ENCODE measurements at places on chromosomes 1 and 21.
A peak's percentile ranks its signal among the peaks of the same experiment; 100 is the strongest.

GRCh38 chr1:232438476-232438875 is 191.5 kb downstream of the SIPA1L2 start:
- no peak for DNase-seq

DNA sequence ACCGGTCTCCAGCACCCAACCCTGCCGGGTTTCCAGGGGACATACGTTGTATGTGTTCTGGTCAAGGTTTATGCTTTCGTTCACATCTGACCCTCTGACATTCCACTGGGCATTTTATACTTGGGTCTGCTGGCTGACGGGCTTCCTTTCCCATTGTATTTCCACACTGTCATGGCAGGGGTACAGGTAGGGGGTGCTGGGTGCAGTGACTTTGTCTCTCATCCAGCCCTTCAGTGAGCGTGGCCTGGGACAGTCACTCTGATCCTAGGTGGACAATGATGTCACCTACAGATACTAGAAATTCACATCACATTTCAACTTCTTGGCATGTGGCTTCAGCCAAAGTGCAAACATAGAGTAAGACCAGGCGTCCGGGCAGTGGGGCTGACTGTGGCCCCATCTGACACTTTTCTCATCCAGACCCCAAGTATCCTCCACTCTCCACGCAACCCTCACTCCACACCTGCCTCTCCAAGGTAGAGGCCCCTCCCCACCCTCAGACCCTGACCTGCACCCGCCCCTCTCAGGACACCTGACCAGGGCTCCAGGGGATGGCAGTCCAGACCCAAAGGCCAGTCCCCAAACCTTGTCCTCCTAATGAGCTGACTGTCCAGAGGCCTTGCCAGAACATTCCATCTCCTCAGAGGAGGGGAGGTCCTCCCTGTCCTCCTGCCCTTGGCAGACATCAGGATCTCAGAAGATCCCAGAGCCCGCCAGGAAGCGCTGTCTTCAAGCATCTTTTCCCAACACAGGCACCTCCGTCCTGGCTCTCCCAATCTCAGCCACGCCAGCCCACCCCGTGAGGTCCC is 743 bp upstream of the KRTAP10-10 start:
- DNase-seq = no peak

DNA sequence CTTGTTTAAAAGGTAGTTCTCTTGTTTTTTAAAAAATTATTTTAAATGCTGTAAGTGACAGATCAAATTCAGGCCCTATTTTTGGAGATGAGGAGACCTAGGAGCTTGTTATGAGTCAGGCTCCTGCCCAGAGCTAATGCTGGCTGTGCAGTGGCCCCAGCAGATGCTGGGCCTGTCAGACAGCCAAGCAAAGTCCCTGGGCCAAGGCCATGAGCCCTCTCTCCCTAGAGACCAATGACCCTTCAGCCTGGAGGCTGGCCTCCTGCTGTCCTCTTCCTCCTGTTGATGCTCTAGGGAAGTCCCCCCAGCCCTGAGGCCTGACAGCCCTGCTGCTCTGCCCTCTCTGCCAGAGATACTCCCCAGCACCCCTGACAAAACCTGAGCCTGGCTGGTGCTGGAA is 128.1 kb upstream of the CTTNBP2NL start:
- DNase-seq = no peak

- no peak for DNase-seq
Measured at GRCh38 chr1:42736571-42737200, 3.4 kb downstream of the CLDN19 start.

- no peak for DNase-seq
Measured at GRCh38 chr1:243718893-243719292, 131.2 kb downstream of the AKT3 start.

GRCh38 chr1:80375109-80375508 is 1368.6 kb upstream of the ADGRL4 start:
- no peak for DNase-seq

DNA sequence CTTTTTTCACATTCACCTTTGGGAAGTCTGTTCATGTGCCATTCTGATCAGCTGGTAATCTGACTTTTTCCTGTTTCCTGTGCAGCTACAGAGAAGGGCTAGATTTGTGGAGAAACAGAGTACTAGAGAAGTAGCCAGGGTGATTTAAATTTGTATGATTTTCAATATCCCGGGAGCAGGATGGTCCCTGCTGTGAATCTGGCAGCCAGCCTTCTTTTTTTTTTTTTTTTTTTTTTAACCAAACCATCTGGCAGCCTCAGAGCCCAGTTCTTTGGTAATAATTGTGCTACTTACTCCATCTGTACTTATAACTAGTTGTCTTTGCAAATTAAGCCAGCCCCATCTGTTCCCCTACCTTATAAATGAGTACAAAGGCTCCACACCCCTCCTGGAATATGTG is 248.6 kb upstream of the DEPDC1 start:
- DNase-seq = no peak

- DNase-seq = no peak
Measured at GRCh38 chr1:209797978-209798639, 7.8 kb downstream of the IRF6 start.

DNA sequence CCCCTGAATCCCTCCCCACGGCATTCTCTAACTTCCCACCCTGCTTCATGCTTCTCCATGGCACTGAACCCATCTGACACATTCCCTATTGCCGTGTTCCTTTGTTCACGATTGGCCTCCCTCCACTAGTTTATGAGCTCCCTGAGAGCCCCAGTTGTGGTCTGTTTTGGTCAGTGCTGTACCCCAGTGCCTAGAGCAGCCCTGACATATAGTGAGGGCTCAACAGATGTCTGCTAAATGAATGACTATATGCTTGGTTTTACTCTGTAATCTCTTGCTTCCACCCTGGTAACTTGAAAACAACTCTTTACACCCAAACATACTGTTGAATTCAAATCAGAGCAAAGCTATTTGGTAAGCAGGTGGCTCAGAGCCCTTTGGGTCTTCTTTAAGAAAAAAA is 171.1 kb upstream of the EDN2 start:
- no peak for DNase-seq

- DNase-seq = no peak
Measured at GRCh38 chr1:232835166-232835565, 29.9 kb downstream of the MAP10 start.

DNA sequence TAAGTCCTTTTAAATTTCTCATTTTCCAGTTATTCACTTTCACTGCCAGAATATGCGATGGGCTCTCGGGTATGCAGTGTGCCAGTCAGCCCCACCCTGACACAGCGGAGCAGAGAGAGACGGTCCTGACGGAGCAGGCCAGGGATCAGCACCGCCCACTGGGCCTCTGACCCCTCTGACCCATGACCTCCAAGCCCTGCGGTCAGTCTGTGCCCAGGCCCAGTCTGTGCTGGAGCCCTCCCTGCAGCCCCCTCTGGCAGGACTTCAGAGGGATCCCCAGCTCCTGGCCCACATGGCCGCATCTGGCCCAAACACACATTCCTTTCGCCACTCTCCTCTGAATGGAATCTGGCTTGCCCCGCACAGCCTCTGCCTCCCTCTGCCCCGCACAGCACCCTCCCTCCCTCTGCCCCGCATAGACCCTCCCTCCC is 43.4 kb upstream of the COL6A2 start:
- DNase-seq = no peak

DNA sequence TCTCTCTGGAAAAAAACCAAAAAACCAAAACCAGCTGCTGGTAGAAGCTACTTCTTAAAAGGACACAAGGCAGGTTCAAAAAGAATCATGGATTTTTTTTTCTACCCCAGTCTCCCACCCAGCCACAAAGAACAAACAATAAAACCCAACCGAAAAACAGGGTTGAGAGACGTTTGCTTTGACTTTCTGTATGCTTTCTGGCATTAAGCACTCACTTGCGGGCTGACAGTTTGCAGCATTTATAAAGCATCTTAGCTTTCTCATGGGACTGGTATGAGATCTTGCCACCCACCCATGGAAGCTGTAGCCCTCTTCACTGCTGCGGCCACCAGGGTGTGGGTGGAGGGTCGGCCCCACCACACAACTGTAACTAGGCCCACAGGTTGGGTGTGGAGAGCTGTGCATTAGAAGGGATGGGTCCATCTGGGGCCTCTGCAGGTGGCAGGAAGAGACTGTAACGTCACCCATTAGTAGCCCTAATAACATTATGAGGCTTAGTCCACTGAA is 165.7 kb downstream of the RHOU start:
- DNase-seq = no peak

DNA sequence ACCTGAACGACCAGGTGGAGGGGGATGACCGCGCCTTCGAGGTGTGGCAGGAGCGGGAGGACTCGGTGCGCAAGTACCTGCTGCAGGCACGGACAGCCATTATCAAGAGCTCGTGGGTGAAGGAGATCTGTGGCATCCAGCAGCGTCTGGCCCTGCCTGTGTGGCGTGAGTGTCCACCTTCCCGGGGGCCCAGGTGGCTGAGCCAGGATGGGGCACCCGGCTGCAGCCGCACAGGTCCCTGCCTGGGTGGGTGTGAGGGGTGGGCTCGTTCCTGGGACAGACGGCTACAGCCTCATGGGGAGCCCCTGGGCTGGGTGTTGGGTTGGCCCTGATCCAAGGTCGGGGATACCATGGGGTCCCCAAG is 65.2 kb downstream of the TRIM11 start:
- DNase-seq = no peak

GRCh38 chr1:89285745-89286380 is 13.2 kb upstream of the GBP5 start:
- no peak for DNase-seq

- DNase-seq = no peak
Measured at GRCh38 chr1:53511323-53511932, 52.2 kb downstream of the DMRTB1 start.

DNA sequence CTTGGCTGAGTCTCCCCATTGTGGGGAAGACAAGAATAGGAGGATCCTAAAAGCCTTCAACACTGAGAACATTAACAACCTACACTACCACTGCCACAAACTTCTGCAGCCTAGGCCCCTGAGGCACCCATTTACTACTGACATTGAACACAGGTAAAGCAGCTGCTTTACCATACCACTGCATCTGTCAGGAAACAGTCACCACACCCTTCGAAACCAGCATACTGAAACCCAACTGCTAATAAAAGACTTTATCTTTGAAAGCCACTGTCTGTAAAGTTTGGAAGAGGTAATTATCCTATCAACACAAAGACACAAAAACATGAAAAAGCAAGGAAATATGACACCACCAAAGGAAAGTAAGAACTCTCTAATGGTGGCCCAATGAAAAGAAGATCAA is 7.4 kb downstream of the IFNAR1 start:
- no peak for DNase-seq

DNA sequence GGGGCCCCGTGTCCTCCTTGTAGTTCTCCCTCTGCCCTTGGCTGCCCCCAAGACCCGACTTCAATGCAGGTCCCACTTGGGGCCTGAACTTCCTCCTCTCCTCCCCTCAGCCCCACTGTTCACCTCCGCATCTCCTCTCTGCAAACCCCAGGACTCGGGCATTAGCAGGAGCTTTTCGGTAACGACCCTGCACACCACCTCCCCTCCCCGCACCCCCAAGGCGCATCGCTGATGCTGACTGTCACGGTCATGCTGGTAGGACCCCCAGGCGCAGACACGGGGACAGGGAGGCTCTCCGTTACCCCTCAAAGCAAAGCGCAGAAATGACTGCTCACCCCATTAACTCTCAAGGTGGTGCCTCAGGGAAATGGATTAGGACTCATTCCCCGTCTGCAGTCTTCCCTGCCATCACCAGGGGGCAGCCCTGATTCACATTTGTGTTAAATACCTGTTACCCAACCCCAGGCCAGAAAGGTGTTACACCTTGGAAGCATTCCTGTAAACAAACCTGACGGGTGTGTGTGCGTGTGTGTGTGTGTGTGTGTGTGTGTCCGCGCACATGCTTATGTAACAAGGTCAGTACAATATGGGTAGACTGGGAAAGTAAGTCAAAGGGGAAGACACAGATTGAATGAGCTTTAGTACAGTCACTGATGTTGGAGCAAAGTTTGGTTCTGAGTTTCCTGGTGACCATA is 6.4 kb upstream of the GUCA2B start:
- DNase-seq = peak; percentile 75

DNA sequence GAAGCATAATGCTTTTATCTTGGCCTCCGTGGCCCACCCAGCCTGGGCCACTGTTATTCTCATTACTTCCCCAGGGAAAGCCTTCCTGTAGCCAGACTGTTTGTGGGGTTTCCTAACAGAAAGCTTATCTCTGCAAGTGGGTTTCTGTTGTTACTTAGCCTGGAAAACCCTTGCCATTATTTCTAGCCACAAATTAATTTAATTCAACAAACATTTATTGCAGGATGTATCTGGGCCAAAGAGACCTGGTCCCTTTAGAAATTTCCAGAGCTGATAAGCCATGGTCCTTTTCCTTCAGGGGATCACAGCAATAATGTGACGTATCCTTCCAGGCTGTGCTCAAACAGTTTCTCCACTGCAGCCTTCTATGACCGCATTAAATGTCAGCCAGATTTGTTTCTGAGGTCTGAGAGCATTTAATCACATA is 20.9 kb downstream of the TNN start:
- no peak for DNase-seq

- DNase-seq = no peak
Measured at GRCh38 chr1:29948581-29948980, 712.3 kb downstream of the PTPRU start.

DNA sequence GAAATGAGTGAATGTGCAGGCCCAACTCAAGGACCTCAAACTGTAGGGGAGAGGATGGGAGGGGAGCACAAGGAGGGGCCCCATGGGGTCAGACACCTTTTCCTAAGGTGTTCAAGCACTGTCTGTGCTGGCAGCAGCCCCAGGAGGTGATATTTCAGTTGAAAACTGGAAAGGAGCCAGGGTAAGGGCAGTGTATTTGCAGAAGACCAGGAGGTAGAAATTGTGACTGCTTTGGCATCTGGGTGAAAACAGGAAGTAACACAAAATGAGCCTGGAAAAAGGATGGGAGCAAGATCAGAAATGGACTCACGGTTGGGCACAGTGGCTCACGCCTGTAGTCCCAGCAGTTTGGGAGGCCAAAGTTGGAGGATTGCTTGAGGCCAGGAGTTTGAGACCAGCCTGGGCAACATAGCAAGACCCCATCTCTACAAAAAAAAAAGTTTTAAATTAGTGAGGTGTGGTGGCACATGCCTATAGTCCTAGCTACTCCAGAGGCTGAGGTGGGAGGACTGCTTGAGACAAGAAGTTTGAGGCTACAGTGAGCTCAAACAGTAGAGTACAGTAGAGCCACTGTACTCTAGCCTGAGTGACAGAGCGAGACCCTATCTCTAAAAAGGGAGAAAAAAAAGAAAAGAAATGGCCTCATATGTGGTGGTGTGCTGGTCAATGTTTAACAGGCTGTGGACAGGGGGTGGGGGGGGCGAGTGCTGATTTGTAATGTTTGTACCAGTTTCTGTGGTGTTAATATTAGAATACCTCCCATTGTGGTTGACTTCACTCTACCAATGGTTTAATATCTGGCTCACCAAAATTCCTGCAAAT is 76.2 kb upstream of the ANGPTL1 start:
- no peak for DNase-seq

- DNase-seq = no peak
Measured at GRCh38 chr1:8693107-8693506, 124.3 kb downstream of the RERE start.

DNA sequence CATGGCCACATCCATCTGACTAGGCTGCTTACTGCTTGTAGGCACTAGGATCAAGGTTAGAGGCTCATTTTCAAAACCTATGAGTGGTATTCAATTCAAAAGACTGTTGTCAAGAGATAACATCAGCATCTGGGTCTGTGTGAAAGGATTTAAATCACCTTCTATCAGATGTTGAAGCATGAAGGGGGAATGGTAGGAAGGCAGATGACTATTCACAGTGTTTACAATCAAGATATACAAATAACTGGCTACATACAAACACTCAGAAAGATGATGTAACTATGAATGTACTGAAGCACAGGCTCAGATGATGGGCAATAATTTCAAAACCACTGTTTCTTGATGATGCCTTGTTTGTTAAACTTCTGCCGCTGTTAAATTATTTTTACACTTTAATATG is 249.2 kb downstream of the SLC45A1 start:
- no peak for DNase-seq
